AG04450 (cell line): ENCODE measurements at places on chromosomes 6 and 20.
A peak's percentile ranks its signal among the peaks of the same experiment; 100 is the strongest.

- peak; percentile 36 for DNase-seq
Measured at GRCh38 chr20:9609887-9610502, 95.6 kb downstream of the LAMP5 start.

- DNase-seq: no peak
Measured at GRCh38 chr6:157758516-157759023, 64.5 kb upstream of the SNX9 start.

DNA sequence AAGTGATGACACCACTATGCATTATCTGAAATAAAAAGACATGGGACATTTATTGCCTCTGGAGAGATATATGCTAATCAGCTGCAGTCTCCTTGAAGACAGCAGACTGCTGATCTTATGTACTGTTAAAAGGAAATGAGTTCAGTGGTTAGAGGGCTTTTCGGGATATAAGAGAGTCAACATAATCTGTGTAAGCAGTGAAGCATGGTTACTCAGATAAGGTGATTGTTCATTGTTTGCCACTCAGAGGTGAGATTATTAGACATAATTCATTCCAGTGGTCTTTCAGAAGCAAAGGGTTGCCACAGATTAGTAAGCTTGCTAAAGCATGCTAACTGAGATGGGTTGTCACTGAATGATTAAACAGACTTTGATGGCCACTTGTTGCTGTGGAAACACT lies 1450.7 kb upstream of the ADGRB3 start:
- no peak for DNase-seq

GRCh38 chr6:161954077-161954476 lies 680.2 kb upstream of the AGPAT4 start:
- no peak for DNase-seq

- DNase-seq: no peak
Measured at GRCh38 chr6:137798261-137798660, 68.8 kb upstream of the TNFAIP3 start.

DNA sequence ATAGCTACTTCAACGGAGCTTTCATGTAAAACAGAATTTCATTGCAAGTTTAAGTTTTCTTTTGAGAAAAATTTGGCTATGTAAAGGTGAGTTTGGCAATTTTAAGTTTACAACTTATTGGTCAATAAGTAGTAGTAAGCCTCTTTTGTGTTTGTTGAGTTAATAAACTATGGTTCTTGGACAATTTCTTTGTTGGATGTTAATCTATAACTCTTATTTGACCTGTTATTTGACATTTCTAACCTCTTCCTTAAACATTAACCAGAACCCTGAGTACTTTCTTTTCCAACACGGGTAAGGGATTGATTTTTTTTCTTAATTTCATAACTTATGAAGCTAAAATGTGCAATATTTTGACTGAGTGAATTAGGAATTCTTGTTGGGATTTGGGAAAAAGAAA lies 354.4 kb downstream of the PRKN start:
- DNase-seq: no peak

GRCh38 chr6:76035713-76036112 lies 36.7 kb downstream of the IMPG1 start:
- DNase-seq: no peak

DNA sequence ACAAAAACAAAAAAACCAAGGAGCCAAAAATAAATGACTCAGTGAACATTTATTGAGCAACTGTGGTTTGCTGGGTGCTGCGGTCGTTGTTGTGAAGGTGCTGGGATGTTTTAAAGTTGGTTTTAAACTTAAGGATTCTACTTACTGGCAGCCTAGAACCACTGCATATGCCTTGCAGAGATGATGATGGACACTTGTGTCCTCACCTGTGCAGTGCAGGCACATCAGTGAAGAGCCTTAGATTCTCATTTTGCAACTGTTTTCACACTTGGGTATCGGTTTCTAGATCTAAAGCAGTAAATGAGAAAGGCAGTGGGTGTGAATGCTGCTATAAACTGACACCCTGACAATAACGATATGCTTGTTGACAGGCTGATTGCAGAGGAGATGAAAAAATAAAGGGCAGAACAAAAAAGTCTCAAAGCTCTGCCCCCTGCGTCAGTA lies 68.8 kb downstream of the UTRN start:
- DNase-seq: no peak
